ENCODE measurements at places on chromosomes 3 and 15.
A peak's percentile ranks its signal among the peaks of the same experiment; 100 is the strongest.

- no peaks in the 10 kb centered on the region for H3K27me3 ChIP-seq
- H3K4me3 ChIP-seq, result no peak overlapping the region
- no peak for DNase-seq
- peak overlapping the region; percentile 40 for H3K27ac ChIP-seq
Observed at GRCh38 chr3:12229146-12229851, 59.6 kb upstream of the PPARG start.

GRCh38 chr3:170999737-171000242, 26.7 kb downstream of the SLC2A2 start:
- no peaks in the 10 kb centered on the region for H3K36me3 ChIP-seq
- H3K4me1 ChIP-seq, result peaks cover 27% of the 10 kb centered on the region
- no peak overlapping the region for H3K4me3 ChIP-seq
- no peaks in the 10 kb centered on the region for H3K27me3 ChIP-seq

GRCh38 chr3:46488735-46489361, 8.9 kb upstream of the RTP3 start:
- no peak overlapping the region for H3K27ac ChIP-seq
- H3K4me1 ChIP-seq, result peaks cover 13% of the 10 kb centered on the region
- H3K27me3 ChIP-seq, result no peaks in the 10 kb centered on the region
- H3K4me3 ChIP-seq, result no peak overlapping the region
- DNase-seq, result peak; percentile 61

DNA sequence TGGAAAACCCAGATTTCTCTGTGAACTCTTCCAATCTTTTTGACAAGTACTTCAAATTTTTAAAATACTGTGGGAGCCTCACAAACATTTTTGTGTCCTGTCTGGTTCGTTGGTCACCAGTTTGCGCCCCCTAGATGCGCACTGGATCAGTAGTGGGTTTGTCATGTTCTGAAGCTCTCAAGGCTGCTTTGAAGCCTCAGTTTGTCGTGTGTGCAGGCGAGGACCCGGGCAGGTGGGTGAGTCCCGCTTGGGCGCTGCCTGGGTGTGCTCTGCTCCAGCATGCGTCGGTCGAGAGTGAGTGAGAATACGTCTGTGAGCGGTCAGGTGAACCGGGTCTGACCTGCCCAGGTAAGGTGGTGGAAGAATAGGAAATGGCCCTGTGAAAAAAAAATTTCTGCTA, 17.3 kb upstream of the AEN start:
- DNase-seq, result no peak
- no peak overlapping the region for H3K4me3 ChIP-seq
- no peaks in the 10 kb centered on the region for H3K4me1 ChIP-seq
- H3K27ac ChIP-seq, result no peak overlapping the region
- no peaks in the 10 kb centered on the region for H3K36me3 ChIP-seq
- H3K27me3 ChIP-seq, result peaks cover 44% of the 10 kb centered on the region

GRCh38 chr3:28050885-28051284, 190.5 kb upstream of the CMC1 start:
- DNase-seq, result peak; percentile 89
- peaks cover 25% of the 10 kb centered on the region for H3K4me1 ChIP-seq
- no peaks in the 10 kb centered on the region for H3K27me3 ChIP-seq
- H3K27ac ChIP-seq, result no peak overlapping the region

- no peaks in the 10 kb centered on the region for H3K4me1 ChIP-seq
- no peaks in the 10 kb centered on the region for H3K27me3 ChIP-seq
- H3K36me3 ChIP-seq, result no peaks in the 10 kb centered on the region
- no peak for DNase-seq
Observed at GRCh38 chr3:35336601-35337000, 302.7 kb upstream of the ARPP21 start.

- DNase-seq, result no peak
- no peak overlapping the region for H3K4me3 ChIP-seq
- H3K27me3 ChIP-seq, result no peaks in the 10 kb centered on the region
- no peak overlapping the region for H3K27ac ChIP-seq
- no peaks in the 10 kb centered on the region for H3K36me3 ChIP-seq
- no peaks in the 10 kb centered on the region for H3K4me1 ChIP-seq
Observed at GRCh38 chr3:109382588-109382987, 45.2 kb upstream of the DPPA4 start.
